ENCODE measurements at places on chromosomes 3 and 15.
A peak's percentile ranks its signal among the peaks of the same experiment; 100 is the strongest.

DNA sequence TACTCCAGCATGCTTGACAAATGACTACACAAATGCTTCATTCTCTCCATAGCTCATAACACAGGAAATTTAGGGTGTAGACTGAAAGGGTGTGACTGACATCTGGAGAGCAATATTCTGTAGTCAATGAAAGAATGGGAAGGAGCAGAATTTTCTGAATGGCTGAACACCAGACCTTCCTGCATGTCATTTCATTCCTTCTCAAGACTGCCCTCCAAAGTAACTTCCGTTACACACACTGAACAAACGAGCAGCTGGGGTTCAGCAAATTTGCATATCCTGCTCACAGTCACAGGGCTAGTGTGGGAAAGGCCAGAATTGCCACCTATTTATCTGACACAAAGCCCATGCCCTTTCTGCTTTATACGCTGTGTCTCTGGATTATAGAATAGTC, 325.0 kb upstream of the CFAP20DC start:
- no peak for DNase-seq

- DNase-seq: no peak
These were observed 306.7 kb downstream of the LRTM1 start for GRCh38 chr3:54621184-54621583.

- DNase-seq: no peak
These were observed 790 bp downstream of the LAMP3 start for GRCh38 chr3:183161552-183162336.

DNA sequence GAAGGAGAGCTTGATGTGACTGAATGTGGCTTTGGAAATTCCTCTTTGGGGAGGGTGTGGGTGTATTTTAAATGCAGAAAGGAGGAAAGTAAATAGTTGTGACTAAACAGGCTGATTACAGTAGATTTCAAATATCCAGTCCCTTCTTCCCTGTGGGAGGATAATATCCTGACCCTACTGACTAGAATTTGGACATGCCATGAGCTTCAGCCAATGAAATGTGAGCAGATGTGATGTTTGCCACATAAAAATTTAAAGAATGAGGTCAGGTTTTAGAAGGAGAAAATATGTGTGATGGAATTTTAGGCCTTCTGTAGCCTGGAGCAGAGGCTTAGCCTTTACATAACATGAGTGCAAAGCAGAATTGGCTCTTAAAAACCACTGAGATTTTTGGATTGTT, 1218.9 kb downstream of the ROBO2 start:
- DNase-seq: no peak

GRCh38 chr3:100682056-100682853, 27.0 kb upstream of the TFG start:
- no peak for DNase-seq

DNA sequence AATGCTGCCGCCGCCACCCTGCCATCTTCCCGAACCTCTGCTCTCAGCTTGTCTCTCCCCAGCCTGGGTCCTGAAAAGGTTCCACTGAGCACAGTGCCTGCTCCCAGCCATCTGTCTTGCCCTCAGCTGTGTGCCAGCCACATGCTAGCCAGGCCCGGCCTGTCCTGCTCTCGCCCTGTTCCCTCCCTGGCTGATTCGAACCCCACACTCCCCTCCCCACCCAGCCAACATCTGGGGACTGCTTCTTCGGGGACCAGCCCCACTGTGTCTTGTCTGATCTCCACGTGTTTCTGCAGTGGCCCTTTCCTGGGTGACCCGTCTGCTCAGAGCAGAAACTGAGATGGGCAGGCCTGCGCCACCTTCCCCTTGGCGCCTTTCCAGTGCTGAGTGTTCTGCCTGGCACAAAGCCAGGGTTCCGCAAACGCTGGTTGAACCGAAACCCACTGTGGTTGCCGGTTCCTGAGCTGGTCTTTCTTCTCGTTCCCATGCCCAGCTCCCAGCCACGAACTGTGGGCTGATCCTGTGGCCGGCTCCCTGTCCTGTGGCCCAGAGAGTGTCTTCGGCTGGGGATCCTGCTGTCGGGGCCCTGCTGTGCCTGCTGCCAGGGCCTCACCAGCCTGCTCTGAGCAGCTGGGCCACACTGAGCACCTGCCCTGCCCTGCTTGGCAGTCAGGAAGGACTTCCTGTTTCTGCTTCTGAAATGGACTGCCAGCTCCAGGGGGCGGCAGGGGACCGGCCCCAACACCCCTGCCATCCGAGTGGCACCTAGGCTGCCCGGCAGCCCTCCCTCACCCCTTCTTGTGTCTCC, 62.7 kb upstream of the KLF13 start:
- DNase-seq: peak; percentile 56

DNA sequence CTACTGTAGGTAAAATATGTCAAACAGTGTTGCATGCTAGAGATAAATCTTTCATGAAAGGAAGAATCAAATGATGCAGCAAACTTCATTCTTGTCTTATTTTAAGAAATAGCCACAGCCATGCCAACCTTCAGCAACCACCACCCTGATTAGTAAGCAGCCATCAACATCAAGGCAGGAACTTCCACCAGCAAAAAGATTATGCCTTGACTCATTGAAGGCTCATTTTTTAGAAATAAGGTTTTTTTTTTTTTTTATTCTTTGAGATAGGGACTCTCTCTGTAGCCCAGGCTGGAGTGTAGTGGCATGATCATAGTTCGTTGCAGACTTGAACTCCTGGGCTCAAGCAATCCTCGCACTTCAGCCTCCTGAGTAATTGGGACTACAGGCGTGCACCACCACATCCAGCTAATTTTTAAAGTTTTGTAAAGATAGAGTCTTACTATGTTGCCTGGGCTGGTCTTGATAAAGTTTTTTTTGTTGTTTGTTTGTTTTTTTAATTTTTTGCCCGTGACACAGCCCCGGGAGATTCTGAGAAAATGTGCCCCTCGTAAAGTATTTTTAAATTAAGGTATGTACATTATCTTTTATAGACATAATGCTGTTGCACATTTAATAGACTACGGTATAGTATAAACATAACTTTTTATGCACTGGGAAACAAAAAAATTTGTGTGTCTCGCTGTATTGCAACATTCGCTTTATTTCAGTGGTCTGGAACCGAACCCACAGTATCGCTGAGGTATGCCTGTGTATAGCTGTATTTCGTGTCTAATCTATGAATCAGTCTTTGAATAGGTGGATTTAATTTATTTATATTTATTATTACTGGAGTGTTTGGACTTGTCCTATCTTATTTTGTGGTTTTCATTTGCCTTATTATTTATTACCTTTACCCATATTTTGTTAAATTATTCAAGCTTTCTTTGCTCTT, 23.3 kb downstream of the SNRK start:
- DNase-seq: no peak

GRCh38 chr3:89165636-89166263, 58.3 kb downstream of the EPHA3 start:
- no peak for DNase-seq
